Thoracic aorta (tissue), 2 donors: ENCODE measurements at places on chromosomes 7 and 10. TPM values are rescaled to one million over a fixed set of nuclear protein-coding genes. Genes with fewer than 3 reads are reported as not detected.
A peak's percentile ranks its signal among the peaks of the same experiment; 100 is the strongest.

- no peaks in the 10 kb centered on the region for H3K36me3 ChIP-seq
- no peak overlapping the region for H3K4me3 ChIP-seq
- no peaks in the 10 kb centered on the region for H3K4me1 ChIP-seq
- no peak overlapping the region for H3K27ac ChIP-seq
- H3K27me3 ChIP-seq = peaks cover 3% of the 10 kb centered on the region
Observed at GRCh38 chr7:128190051-128190647, 50.9 kb upstream of the LEP start.

DNA sequence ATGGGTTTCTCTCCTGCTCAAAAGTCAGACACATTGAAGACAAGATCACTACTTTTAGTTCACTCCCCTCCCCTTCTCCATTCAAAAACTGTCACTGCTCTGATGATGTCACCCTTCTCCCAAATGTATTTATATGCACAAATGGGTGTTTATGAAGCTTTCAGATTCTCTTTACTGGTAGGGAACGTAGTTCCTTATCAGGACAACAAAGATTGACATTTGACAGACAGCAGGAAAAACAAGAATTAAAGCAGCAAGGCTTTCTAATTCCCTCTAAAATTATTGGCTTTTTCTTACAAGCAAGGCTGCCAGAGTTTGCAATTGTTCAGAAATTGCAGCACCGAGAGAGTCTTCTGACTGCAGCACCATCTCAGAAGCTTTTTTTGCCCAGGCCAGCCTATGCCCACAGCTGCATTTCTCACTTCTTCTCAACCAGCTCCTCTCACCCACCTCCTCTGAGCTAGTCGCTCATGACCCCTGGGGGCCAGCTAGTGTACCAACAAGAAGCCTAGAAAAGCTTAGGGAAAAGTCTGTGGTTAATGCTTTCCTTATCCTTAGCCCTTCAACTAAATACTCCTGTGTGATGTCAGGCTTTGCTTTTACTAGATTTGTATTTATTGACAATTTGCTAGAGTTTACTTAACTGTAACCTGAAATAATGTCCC is 265.1 kb downstream of the HTR7 start:
- H3K27ac ChIP-seq = no peak overlapping the region
- H3K4me3 ChIP-seq = no peak overlapping the region
- DNase-seq = peak; percentile 6
- H3K4me1 ChIP-seq = peaks cover 8% of the 10 kb centered on the region
- no peaks in the 10 kb centered on the region for H3K36me3 ChIP-seq

The ALOX5 gene
- 69.7 TPM for total RNA-seq

DNA sequence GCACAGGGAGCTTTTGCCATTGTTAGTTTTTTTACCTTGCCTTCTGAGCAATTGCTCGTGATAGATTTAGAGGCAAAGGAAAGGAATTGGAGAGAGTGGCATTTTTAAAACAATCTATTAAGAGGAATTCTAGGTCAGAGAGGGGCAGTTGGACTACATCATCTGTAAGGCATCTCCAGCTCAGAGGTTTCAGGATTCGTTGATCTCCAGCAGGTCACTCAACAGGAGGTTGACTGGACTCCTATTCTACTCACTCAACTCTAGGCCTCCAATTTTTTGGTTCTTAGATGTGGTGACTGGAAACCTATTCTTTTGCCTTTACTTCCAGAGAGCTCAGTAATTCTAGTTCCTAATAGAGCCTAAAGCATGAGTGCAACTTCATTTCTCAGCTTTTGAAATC is 42.8 kb downstream of the TBXAS1 start:
- H3K27ac ChIP-seq = no peak overlapping the region
- H3K4me3 ChIP-seq = no peak overlapping the region
- no peaks in the 10 kb centered on the region for H3K36me3 ChIP-seq

DNA sequence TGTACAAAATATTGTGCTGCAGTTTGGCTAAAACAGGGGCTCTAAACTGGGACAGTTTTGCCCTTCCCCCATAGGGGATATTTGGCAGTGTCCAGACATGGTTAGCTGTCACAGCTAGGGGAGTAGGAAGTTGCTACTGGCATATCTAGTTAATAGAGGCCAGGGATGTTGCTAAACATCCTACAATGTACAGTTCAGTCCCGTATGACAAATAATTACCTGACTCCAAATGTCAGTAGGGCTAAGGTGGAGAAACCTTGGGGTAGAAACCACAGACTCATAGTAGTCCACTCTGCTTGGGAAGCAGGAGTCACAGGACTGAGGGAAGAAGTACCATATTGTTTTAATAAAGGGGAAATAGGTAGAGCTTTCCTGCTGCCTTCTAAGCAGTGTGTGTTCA is 39.8 kb downstream of the WBP1L start:
- H3K27me3 ChIP-seq = no peaks in the 10 kb centered on the region
- H3K4me1 ChIP-seq = peaks cover 86% of the 10 kb centered on the region
- DNase-seq = no peak
- H3K36me3 ChIP-seq = no peaks in the 10 kb centered on the region

The EPDR1 gene
- total RNA-seq = 59.3 TPM
